ENCODE measurements at places on chromosomes 7 and 10.

GRCh38 chr10:133474027-133474426, 20.3 kb downstream of the SCART1 start:
- no peak for DNase-seq

- no peak for DNase-seq
These were observed 22.1 kb upstream of the NPVF start for GRCh38 chr7:25250386-25250785.

DNA sequence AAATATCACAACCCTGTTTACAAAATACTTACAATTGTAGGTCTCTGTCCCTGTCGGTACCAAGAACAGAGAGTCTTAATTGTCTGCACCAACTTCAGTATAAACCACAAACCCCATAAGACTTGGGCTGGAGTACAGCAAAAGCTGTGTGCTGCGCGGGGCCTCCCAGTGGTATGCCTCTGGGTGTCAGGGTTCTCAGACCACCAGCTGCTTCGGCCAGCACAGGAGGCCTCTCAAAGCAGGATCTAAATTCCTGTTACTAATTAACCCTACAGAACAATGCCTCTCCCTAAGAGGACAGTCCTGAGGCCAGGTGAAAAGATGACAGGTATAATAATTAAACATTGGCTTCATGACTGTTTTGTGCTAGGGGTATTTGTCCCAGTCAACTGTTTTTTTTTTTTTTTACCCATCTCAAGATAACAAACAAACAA, 957 bp upstream of the SVIL start:
- peak; percentile 30 for DNase-seq

GRCh38 chr10:80617807-80618206, 80.1 kb downstream of the SH2D4B start:
- DNase-seq: no peak

DNA sequence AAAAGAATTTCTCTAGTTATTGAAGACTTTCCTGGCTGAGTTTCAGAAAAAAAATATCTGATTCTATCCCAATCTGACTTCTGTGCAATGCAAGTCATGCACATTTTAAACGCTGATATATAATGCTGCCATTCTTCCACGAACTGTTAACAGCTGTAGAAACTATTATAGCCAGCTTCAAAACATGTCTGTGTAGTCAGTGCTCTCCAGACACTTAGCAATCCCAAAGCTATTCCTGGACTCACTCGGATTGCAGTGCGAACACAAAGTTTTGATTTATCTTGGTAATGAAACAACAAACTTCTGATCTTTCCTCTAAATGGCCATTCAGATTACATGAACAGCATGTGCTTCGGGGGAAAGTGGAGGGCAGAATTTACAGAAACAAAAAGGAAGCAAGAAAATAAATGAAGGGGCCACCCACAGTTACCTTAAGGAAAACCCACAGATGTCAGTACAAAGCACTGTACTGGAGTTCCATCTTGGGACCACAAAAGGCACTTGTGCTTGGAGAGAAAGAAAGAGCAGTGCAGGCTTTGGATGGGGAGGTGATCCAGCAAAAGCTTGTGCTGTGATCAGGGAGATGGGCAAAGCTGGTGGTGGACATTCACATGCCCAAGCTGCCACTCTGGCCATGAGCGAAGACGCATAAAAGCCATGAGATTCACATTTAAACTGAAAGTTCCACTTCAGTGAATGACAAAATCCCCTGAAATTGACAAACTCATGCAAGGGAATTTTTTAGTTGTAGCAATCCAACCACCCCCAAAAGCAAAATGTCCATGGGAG, 32.1 kb upstream of the ADO start:
- no peak for DNase-seq

All from progenitor cell of endocrine pancreas (in vitro differentiated cells).